ENCODE measurements at places on chromosomes 3 and 15.

DNA sequence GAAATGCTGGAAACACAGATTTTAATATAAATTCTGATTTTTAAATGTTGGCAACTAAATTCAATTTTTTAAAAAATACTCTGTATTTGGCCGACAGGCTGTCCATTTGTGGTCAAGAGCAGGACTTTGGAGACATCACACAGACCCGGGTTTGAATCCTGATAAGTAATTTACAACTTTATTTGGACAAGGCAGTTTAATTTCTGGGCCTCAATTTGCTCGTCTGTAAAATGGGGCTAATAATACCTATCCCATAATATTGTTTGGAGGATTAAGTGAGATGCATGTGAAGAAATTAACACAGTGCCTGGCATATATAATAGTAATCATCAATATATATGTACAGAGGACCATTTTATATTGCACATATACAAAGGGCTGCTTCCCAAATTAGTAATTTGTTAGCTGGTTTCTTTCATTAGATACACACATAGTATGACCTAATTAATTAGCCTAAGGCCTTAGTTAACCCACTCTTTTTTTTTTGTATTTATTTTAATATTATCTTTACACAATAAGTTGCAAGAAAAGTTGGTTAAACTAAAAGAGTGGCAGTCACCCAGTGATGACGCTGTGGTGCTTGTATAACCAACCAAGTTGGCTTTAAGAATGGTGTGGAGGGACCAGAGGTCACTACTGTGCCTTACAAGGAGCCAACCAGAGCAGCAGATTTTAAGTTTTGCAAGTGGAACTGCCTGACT is 665 bp downstream of the PIGB start:
- no peak for DNase-seq

DNA sequence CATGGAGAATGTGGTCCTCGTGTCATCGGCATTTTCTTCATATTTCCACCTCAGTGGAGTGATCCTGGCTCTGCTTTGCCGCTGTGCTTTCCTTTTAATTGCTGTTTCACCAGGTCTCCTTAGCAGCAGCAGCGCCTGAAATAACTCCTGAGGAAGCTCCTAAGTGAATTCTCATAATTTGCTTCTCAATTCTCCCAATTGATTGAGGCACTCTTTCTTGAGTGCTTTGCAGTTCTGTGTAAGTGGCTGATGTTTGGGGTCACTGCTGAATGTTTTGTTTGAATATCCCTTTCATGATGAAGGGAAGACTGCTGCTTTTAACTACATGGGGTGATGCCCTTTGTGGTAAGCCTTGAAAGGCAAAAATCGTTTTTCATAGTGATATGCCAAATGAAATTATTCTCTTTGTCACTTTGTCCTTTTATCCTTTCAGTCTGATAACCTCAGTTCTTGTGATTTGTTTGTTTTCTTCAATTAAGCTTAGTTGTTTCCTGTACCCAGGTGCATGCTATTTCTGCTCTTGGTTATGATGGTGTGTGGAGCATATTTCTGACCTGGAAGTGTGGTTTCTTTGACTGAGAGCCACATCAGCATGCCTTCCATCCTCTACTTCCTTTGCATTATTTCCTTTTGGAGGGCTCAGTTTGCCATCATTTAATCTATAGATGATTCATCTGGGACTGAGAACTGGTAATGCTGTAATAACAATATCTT is 36.7 kb downstream of the HMG20A start:
- DNase-seq, result no peak

GRCh38 chr3:134337071-134337482 is 37.2 kb downstream of the AMOTL2 start:
- no peak for DNase-seq

DNA sequence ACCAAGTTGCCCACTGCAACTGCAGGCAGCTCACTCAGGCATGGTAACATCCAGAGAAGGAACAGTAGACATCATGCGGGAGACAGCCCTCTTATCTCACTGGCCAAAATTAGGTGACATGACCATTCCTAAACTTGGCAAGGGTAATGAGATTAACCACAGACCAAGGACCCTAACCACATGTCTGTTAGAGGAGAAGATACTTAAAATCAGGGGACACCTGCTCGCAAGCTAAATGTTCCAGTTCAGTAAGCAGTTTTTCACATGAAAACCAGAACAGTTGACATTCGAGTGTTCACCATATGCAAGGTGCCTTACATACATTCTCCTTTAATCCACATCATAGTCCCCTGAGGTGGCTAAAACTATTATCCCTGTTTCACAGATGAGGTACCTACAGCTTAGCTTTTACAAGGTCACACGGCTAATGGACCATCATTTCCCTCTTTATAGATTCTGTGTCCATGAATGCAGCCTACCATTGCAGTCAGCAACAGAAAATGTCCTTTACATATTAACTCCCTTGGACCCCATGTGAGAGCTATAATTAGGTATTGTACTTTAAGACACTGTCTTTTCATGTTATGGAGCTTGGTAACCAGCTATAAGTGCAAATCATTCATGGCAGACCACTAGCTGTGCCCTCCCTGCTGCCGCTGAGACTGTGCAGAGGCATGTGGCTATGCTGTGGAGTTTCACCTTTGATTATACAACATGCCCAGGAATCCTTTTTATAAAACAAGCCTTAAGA is 154.1 kb downstream of the LIPC start:
- DNase-seq, result no peak

DNA sequence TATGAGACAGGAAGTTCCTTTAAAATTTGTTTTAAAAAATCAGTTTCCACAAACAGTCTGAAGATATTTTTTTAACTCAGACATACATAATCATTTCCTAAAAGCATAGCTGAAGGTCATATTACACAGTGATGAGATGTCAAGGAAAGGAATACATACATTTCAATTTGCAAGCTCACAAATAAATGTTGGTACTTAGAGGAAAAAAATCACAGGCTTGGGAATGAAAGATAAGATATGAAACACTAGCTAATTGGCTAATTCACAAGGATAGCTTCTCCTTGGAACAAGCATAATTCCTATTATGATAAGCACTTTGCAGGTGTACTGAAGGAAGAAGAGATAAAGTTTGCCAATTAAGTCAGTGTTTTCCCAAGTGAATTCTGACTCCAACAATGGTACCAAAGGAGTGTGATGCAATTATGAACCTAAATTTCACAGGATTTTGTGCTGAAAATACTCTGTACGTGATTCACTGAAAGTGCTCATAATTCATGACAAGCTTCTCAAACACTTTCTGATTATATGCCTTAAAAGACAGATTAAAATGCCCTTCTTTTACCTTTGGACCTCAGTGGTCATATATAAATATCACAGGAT is 112.4 kb downstream of the FRMD5 start:
- DNase-seq, result no peak

GRCh38 chr15:89475661-89476060 is 20.7 kb downstream of the RHCG start:
- no peak for DNase-seq

DNA sequence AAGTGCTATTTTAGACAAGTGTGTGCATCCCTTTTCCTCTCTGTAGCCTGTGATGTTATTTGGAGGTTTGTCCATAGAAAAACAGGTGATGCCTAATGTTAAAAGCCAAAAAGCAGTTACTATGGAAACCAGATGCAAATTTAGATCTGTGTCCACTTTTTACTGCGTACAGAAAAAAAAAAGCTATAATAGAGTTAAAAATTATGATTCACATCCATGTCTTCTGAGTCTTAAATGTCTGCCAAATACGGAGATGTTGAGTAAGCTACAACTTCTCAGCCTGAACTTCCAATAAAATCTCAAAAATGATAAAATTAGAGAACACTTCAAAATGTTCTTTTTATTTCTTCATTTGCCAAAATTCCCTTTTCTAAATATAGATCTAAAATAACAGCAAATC is 74.2 kb upstream of the GAP43 start:
- no peak for DNase-seq

DNA sequence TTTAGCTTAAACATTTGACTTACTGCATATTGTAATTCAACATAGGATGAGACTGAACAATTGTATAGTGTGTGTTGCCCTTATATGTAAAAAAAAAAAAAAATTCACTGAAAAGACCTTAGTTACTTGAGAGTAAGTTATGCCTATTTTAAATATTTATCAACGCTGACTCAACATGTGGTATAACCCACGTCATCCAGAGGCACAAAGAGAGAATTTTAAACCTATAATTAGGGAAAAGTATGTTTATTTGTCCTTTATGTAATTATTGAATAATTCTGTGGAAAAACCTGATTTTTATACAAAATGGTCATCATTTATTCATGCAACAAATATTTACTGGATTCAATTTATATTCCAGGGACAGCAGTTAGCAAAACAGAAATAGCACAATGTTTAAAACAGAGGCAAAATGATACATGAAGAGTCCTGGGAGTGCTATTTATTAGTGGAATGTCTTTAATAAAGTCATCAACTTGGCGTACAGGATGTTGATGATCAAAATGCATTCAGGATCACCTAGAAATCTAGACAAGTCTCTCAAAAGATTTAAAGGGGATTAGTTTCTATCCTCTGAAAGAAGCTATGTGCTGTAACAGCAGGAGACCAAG is 223.7 kb downstream of the PCCB start:
- no peak for DNase-seq

DNA sequence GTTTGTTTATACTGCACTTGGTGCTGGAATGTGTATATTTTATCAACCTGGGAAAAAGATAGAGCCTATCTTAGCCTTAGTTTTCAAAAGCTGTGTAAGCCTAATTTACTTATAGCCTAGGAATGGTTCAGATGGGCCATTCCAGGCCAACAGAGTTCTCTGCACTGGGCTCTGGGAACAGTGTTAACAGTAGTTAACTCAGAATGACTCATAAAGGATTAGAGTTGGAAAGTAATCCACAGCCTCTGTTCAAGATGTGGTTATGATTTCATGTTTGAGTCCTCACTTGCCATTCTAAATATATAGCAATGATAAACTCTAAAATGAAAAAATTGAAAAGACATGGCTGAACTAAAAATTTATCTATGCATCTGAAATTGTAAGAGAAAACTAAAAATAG is 22.6 kb upstream of the PEX5L start:
- DNase-seq, result no peak

- DNase-seq, result peak; percentile 23
Measured at GRCh38 chr3:125150525-125151441, 61.8 kb downstream of the SLC12A8 start.

DNA sequence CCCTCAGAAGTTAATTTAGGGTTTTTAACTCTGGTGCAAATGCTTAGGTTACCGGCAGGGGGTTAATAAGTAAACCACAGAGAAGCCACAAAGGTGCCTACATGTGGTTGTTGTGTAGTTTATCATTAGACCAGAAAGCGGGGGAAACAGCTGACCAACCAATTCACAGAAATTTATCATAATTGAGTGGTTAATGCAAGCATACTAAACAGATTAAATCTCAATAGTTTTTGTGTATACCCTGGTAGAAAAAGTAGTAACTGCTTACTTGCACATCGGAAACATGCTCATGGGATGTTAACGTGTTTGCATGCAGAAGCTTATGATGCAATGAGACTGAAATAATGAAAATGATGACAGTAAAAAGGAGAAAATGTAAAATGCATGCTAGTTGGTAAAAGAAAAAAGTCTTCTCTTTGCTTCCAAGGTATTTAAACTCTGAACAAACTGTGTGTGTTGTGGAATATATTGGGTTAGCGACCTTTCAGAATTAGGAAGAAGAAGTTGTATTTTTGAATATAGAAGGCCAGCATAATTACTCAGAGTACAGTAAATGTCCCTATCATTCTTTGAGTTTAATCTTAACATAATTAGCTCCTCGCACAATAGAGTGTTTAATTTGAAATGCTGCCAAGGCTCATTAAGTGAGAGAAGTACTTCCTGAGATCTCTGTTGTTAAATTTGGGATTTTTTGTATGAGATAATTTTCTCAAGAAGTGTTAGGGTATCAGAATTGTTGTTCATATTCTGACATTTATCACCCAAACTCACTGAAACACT is 316.2 kb downstream of the PTPRG start:
- no peak for DNase-seq

- DNase-seq, result no peak
Measured at GRCh38 chr15:95822961-95823360, 507.5 kb upstream of the NR2F2 start.

- DNase-seq, result no peak
Measured at GRCh38 chr15:83248151-83249029, 36.1 kb downstream of the BNC1 start.

DNA sequence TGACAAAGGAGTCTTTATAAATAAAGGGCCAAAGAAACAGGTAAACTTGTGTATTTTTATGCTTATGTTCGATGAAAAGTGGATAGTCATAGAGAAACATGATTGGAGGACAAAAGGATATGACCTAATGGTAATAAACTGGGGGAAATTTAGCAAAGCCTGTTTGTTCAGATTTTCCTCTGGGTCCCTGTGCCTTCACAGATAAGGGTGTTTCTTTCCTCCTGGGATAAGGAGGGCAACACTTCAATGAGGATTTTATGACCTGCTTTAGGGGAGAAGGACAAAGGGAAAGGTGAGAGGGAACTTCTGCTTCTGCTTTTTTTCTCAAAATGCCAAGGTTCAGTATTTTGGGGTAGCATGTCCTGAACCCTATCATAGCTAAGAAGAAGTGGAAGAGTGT is 531.3 kb upstream of the ALCAM start:
- no peak for DNase-seq

- DNase-seq, result no peak
Measured at GRCh38 chr3:122862381-122862780, 67.5 kb downstream of the SLC49A4 start.

- DNase-seq, result no peak
Measured at GRCh38 chr3:108065096-108065495, 25.7 kb downstream of the CD47 start.

DNA sequence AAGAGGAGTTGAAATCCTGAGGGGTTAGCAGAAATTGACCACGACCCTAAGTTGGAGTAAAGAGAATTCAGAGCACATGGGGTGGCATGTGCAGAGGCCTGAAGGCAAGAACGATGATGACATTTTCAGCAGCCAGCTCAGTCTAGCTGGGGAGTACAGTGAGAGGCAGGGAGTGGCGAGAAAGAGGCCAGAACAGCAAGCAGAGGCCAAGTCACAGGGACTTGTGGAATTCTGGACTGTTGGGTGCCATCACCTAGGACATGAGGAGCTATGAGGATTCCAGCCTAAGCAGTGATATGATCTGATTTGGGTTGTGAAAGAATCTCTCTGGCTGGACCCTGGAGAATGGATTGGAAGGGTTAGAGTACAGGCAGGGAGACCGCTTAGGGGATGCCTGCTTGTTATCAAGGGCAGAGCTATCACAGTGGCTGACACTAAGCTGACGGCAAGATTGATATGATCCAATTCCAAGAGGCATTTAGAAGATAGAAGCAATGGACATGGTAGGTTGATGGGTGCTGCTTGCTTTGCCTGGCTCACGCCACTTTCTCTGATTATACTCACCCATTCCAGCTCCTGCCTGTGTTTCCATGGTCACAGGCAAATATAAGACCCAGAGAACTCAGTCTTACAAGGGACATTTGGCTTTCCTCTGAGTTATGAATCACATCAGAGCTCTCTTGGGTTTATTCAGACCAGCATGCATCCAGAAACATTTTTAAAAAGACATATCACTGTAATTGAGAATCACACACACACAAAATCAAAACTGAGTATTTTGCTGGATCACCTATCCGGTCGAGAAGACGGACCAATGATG is 66.4 kb downstream of the LRTM1 start:
- no peak for DNase-seq
